ENCODE measurements at places on chromosomes 12 and 14.

- DNase-seq = no peak
Observed at GRCh38 chr14:65263177-65263788, 149.2 kb upstream of the FUT8 start.

DNA sequence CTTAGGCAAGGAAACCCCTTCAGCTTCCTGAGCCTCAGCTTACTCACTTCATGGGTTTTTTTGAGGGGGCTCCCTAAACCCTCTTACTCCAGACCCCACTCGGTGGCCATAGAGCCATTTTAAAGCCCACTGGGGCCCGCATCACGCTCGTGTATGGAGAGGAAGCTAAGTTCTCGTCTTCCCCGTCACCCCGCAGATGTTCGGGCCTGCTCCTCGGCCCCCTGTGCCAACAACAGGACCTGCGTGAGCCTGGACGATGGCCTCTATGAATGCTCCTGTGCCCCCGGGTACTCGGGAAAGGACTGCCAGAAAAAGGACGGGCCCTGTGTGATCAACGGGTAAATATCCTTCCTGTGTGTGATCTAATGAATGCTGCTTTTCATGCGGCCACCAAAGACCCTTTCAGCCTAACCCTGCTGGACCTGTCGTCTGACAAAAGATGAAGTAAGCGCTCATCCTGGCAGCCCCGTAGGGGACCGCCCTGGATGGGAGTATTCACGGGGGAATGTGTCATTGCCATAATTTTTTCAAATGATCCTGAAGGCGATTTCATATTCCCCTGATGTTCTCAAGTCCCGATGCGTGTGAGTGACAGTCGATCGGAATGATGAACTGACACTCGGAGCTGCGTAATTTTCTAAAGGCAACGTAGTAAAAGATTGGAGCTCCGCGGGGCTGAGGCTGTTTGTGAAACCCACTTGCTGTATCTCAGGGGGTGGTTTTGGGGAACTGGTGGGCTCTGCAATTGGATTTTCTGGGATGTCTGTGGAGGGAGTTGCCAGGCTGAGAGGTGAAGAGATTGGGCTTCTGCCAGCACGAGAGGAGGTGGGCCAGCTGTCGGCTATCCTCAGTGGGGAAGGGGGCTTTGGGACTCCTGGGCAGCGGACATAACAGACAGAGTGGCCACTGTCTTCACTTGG lies 5.4 kb downstream of the DLK1 start:
- no peak for DNase-seq

DNA sequence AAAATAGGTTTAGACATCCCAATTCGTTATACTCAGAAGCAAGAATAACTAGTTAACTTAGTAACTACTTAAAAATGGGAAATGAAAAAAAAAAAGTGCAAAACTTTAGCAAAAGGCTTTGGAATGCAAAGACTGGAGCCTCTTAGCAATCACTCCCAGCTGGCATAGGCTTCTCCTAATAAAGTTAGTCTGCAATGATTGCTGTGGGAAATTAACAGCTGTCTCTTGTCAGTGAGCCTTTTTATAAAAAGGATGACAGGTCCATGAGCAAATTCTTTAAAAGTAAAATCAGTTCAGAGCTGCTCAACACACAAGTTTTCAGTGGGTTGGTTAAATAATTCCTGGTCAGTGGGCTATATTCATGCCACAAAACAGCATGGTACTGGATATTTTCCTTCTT lies 7.4 kb upstream of the SYCP3 start:
- DNase-seq = no peak

GRCh38 chr12:27524839-27525753 lies 1.1 kb downstream of the PPFIBP1 start:
- no peak for DNase-seq

GRCh38 chr12:94025756-94026155 lies 122.6 kb upstream of the PLXNC1 start:
- DNase-seq = no peak

DNA sequence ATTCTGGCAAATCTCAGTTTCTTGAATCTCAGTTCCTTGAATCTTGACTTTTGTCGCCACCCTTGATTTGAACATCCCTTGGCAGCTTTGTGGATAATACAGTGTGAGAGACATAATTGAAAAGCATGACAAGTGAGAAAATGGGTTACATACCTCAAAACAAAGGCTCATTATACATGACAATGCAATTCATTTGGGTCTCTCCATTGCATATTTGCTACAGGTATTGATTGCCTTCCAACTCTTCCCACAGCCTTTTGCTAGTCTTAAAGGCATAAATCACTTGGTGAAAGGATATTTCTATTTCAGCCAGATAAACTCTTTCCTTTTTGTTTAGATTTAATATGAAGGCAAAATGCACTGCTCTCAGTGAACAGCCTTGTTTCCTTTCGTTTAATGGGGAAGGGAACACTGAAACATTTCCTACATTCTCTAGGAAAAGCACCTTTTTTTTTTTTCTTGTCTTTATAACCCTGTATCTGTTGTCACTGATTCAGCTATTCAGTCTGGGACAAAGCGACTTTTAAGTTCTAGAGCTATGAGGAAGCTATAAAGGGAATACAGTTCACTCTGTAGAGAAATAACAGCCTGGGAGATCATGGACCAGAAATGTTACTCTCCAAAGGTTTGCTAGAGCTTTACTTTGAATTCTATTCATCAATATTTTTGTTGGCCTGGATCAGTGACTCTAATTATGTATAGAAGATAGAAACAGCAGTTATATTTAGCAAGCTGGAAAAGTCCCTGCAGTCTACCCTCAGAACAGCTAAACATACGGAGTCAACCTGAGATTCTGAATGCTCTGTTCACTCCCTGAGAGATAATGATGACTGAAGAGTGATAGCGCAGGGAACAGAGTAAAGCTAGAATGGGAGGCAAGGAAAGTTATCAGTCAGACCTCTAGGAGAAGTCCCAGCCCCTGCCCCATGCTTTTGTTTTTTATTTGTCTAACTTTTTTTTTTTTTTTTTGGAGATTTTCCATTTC lies 311.4 kb downstream of the RGS6 start:
- DNase-seq = no peak

DNA sequence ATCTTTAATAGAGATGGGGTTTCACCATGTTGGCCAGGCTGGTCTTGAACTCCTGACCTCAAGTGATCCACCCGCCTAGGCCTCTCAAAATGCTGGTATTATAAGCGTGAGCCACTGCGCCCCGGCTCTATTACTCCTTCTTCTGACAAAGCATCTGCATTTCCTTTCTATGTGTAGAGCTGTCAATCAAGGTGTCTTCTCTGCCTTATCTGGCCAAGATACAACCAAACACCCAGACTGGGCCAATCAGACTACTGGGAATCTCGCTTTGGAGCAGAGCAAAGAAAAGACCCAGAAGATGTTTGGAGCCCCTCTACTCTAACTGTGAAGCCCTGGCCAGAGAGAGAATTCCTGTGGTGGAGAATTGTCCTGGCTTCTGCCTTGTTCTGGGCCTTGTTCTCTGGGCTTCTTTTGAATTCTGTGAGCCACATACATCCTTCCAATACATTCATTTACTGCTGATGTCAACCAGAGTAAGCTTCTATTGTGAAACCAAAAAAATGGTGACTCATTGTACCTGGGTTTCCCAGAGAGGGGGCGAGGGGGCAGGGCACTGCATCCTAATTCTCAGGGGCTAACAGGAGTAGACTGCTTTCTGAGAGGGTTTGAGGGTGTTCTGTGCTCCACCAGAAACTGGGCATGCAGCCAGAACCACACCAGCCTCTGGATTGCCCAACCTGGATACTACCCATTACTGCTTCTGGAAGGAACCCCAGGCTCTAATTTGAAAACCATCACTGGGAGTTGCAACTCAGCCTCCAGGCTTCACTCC lies 18.8 kb upstream of the FLVCR2 start:
- DNase-seq = no peak

GRCh38 chr14:81066672-81067071 lies 111.3 kb downstream of the TSHR start:
- no peak for DNase-seq

DNA sequence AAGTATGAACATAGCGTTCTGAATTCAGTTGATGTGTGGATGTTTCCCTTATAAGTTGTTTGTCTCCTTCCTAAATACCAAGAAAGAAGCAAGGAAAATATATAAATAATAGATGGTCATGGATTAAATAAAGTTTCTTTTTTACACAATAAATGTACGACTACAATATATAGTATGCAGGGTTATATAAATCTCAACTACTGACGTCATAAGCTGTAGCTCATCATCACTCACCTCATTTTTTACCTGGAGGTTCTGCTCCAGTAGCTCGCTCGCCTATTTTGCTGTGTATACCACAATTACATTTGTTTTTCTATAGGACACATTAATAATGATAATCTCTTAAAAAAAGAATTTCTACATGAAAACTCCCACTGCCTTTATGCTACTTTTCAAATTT lies 109.5 kb downstream of the NTS start:
- no peak for DNase-seq

DNA sequence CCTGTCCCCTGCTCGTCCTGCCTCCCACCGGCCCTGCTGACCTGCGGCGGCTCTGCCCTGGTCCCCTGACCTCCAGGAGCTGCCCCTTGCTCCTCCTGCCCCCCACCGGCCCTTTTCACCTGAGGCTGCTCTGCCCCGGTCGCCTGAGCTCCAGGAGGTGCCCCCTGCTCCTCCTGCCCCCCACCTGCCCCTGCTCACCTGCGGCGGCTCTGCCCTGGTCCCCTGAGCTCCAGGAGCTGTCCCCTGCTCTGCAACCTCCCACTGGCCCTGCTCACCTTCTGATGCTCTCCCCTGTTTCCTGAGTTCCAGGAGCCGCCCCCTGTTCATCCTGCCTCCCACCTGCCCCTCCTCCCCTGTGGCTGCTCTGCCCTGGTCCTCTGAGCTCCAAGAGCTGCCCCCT lies 101.3 kb downstream of the TMEM121 start:
- no peak for DNase-seq

DNA sequence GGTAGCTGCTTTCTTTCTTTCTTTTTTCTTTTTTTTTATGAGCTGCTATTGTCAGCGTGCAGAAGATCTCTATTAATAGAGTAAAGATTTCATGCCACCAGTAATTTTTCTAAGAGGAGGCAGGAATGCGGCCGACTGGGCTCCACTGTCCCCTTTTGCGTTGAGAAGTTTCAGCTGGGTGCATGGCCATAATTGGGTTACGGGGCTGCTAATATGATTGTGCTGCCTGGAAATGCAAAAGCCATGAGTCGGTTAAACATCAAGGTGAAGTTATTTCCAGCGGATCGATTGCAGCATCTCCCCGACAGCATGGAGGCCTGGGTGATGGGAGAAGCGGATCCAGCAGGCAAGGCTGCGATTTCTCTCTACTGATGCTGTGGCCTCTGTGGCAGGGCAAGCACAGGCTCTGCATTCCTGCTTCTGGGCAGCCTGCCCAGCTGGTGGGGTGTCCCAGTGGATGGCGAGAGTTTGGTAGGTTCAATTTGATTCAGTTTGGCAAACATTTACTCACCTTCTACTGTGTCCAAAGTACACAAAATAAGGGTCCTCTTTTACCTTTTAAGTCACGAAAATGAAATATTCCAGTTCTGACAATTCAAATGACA lies 54.4 kb upstream of the PRMT8 start:
- no peak for DNase-seq

GRCh38 chr14:92199763-92200162 lies 78.0 kb downstream of the CPSF2 start:
- no peak for DNase-seq

DNA sequence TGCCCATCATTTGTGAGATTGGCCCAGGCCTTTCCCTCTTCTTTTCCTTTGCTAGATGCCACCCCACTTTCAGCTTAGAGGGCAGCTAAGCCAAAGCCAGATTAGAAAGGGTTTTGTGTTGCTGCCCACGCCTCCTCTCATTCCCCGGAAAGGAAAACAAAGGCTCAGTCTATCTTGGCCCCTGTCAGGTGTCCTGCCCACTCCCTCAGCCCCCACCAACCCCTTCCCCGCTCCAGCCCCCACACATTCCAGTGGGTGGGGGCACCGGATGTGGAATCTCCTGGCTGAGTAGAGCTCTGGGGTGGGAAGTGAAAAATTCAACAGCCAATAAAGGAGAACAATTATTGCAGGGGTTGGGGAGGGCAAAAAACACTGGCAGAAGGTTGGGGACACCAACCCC lies 2.2 kb downstream of the BLOC1S1 start:
- DNase-seq = no peak

- DNase-seq = no peak
Observed at GRCh38 chr12:131222329-131223139, 268.8 kb downstream of the ADGRD1 start.

DNA sequence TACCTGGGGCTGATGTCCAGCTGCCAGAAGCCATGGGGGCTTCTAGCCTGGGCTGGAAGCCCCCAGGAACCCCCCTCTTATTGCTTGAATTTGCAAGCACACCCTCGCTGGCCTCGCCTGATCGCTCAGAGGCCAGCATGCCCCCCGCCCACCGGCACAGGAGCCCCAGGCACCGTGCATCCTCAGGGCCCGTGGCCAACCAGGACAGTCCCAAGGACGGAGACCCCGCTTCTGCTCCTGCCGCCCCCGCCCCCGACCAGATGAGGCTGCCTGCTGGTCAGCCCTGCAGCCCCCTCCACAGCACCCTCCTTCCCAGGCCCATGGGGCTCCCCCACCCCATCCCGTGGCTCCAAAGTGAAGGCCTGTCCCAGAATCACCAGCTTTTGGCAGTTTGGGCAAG lies 21.2 kb downstream of the RAB35 start:
- DNase-seq = no peak

GRCh38 chr12:90653040-90653439 lies 301.9 kb downstream of the CCER1 start:
- DNase-seq = no peak

- DNase-seq = no peak
Observed at GRCh38 chr12:18183141-18183540, 78.2 kb upstream of the PIK3C2G start.

- DNase-seq = no peak
Observed at GRCh38 chr12:15931590-15932053, 20.5 kb downstream of the DERA start.

DNA sequence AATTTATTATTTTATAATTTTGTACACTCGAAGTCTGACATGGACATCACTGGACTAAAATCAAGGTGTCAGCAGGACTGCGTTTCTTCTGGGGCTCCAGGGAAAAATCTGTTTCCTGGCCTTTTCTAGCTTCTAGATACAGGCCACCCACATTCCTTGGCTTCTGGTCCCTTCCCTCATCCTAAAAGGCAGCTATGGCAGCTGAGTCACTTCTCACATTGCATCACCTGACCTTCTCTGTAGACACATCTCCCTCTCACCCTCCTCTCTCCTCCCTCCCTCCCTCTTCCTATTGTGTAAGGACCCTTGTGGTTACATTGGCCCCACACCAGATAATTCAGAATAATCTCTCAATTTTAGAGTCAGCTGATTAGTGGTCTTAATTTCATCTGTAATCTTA lies 92.4 kb downstream of the RPS6KA5 start:
- DNase-seq = no peak

GRCh38 chr12:74021937-74022336 lies 515.7 kb upstream of the ATXN7L3B start:
- peak; percentile 6 for DNase-seq

DNA sequence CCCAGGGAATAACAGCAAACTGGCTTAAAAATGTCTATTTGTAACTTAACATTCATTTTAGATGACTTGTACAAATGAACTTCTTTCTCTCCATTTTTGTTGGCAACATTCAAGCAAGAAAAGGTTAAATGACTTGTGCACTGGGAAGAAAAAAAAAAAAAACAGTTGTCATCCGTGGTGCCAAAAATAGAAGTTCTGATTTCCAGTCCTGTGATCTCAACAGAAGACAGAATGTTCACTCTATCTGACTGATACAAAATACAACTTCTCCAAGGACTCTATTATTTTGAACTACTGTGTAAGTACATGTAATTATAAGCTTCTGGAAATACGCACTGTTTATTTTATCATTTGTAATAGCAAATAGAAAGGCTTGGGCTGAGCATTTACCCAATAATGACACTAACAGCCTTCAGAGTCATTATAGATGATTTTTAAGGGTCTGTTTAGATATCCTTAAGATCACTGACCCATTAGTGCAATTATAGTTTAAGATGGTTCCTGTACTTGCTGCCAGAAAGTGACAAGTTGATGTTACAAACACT lies 59.9 kb downstream of the LIN7A start:
- DNase-seq = no peak

All from left renal pelvis (tissue), 4 donors.